ENCODE measurements at places on chromosomes 7 and 10.

DNA sequence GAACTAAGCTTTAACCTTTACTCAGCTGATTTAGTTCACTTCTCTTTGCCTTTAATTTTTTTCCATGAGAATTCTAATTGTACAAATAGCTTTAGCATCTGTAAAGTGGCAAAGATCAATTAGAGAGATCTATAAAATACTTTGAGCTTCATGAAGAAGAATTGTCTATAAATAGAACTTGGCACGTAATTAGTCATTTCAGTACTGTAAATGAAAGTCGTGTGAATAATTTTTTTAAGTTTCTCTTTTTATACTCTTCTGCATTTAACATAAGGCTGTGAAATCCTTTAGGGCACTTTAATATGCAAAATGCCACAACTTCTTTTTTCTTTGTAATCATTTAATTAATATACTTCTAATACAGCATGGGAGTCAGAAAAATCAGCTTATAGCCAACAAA lies 177.8 kb downstream of the CSTF2T start:
- DNase-seq = no peak

DNA sequence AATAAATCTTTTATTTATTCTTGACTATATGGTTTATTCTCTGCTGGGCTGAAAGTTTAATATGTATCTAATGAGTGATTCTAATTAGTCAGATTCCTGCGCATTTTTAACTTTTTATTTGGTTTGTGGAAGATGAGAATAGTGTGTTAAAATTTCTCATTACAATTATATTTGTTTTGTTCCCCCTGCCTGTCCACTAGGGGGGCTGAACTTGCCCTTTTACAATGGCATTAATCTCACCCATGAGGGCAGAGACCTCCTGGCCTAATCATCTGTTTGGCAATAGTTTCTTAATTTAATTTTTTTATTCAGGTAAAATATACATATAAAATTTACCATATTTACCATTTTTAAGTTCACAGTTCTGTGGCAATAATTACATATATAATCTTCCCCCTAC lies 278.5 kb upstream of the NPY start:
- DNase-seq = no peak

- no peak for DNase-seq
Observed at GRCh38 chr10:111482621-111483216, 405.9 kb downstream of the ADRA2A start.

GRCh38 chr7:19554581-19554980 lies 154.3 kb downstream of the POLR1F start:
- DNase-seq = no peak

DNA sequence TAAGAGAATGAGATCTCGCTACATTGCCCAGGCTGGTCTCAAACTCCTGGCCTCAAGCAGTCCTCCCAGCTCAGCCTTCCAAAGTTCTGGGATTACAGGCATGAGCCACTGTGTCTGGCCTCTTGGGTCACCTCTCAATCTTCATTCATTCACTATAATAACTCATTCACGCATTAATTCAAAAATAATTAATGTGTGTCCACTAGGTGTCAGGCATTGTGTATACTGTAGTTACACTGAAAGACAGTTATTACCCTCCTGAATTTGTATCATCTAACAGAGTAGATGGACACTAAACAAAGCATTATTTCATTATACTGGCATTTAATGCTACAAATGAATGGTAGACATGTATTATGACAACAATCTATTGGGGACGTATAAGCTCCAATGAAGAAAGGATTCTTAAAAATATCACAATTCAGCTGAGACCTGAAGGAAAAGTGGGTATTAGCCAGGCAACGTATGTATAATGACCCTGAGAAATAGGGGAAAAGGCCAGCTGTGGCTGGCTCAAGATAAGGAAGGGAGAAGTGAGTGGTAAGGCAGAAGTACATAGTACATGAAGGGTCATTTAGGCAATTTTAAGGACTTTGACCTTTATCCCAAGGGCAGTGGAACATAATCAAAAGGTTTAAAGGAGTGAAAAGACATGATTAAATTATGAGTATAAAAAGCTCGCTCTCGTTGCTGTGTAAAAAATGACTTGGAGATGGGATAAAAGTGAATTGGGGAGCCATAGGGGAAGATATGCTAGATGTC lies 150.7 kb downstream of the BTAF1 start:
- DNase-seq = no peak

DNA sequence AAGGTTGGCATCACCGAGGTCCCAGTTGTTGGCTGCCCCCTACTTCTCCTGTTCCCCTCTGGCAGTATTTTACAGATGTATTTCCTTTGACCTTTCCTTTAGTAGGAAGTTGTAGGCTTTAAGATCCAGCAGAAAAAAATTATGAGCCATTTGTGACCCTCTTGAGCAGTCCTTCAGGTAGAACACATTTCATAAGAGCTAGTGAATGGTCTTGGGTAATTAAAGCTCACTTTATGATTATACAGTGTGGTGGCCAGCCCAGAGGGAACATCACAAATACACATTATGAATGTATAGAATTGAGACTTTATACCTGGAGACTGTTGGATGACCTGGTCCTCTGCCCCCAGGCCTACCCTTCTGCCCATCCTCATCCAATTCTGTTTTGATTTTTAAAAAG lies 57.0 kb downstream of the KAT6B start:
- no peak for DNase-seq

DNA sequence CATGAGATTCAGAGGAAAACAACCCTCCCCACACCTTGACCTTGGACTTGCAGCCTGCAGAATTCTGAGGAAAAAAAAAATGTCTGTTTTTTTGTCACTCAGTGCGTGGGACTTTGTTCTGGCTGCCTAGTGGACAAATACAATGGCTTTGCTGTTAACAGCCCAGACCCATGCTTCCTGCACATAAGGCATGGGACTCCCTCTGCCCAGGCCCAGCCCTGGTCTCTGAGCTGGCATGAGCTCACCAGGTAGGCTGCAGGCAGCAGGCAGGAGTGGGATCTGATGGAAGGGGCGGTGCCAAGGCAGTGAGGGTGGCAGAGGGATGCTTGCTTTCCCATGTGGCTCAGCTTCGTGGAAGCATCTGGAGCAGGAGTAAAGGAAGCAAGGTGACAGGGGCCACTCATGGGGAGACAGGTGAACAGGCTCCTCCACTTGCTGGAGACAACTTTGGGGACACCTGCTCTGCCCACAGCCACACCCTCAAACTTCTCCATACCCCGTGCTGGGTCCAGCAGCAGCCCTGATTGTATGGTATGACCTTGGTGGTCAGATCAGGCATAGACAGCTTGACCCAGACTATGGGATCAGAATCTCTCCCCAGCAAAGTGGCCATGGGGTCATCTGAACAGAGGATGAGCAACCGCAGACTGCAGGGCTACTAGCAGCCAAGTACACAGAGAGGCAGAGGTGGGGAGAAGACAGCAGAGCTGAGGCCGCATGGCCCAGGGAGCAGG lies 27.0 kb downstream of the ANXA8 start:
- no peak for DNase-seq

All from hippocampal formation (tissue), 2 donors.